ENCODE measurements at places on chromosomes 3 and 15.

GRCh38 chr3:189690237-189690636 is 59.0 kb downstream of the TP63 start:
- DNase-seq = no peak

DNA sequence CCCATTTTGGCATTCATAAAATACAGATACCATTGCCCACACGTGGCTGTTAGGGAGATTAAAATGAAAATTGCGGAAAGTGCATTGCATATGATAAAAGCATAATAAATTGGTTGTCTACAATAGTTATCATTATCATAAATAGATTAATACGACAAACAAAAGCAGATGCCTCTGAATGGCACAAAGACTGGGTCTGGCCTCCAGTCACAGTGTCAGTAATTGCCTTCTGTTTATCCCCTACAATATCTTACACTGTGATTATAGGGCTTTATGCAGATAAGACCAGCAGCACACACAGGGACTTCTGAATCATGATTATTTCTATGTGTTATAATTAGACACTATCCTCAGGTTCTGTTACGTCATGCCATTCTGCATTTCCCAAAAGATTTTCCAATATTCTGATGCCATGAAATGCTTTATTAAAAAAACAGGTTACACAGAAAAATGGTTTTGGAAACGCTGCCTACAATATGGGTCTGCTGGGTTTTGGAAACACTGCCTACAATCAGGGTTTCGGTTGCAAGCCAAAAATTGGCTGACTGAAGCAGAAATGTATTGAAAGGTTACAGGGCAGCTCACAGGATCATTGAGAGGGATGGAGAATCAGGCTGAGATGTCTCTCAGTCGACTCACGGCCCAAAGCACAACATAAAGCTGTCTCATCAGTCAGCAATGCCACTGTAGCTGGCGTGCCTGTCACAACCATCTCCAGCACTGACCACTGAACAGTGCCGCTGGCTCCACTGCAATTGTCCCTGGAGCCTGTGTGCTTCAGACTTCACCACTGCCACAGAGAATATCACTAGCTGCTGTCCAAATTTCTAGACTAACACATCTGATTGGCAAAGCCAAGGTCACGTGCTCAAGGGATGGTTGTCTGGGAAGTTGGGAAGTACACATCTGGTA is 248.1 kb downstream of the ERC2 start:
- DNase-seq = no peak

GRCh38 chr3:161854232-161854771 is 357.7 kb downstream of the OTOL1 start:
- no peak for DNase-seq

GRCh38 chr3:160477750-160478149 is 28.2 kb upstream of the TRIM59 start:
- DNase-seq = no peak

GRCh38 chr3:158659454-158660237 is 12.8 kb downstream of the LXN start:
- DNase-seq = no peak

Data from T-helper 22 cell (primary cell).